Transverse colon (tissue), 4 donors: ENCODE measurements at places on chromosomes 11 and 22. TPM values are rescaled to one million over a fixed set of nuclear protein-coding genes. Genes with fewer than 3 reads are reported as not detected.

GRCh38 chr11:46901156-46901555 lies 17.2 kb downstream of the LRP4 start:
- no peak for DNase-seq

- DNase-seq: no peak
These were observed 37.0 kb downstream of the OSBP2 start for GRCh38 chr22:30731658-30732057.

DNA sequence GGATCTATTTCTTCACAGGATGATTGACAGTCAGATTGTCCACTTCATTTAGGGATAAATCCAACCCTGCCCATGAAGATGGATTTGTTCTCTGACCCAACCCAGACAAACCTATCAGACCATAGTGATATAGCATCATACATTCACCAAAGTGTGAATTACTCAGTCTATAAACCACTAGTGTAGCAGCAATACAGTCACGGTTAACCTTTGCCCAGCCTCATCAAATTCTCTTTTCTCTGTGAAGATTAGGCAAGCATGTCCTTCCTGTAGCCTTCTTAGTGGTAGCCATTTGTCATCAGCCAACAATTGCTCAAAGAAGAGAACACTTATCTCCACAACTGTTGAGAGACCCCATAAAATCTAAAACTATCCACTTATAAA lies 14.4 kb upstream of the BIRC2 start:
- DNase-seq: no peak

The LRP4 gene
- total RNA-seq: 20.1 TPM

DNA sequence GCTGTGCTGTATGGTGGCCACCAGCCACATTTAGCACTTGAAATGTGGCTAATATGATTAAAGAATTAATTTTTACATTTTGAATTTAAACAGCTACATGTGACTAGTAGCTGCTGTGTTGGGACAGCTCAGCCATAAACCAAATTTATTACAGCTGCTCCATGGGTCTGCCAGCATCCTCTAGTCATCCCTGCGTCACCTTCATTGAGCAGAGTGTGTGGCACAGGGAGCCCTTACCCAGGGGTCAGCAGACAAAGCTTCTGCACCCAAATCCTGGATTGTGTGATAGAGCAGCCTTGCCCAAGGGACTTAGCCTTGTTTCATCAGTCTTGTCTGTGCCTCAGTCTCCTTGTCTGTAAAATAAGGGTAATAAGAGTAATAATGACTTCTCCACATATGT lies 19.4 kb upstream of the ACCSL start:
- DNase-seq: no peak
